Astrocyte (in vitro differentiated cells and primary cell): ENCODE measurements at places on chromosomes 5 and 9.
A peak's percentile ranks its signal among the peaks of the same experiment; 100 is the strongest.

DNA sequence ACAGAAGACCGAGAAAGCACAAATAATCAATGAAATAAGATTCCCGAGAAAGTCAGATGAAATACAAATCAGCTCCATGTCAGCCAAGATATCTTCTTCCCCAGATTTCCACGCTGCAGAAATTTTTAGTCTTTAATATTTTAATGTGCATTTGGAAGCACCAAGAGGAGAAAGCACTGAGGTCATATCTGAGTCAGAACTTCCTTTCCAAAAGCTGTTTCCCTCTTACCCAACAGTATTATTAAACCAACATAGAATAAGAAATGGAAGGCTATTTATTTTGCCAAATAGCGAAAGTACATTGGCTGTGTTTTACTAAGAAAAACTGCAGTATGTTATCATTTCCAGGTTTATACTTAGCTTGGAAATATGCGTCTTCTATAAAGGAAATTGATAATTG lies 772.1 kb upstream of the CDH9 start:
- DNase-seq = no peak

- no peak for DNase-seq
Measured at GRCh38 chr5:115484368-115484767, 60.2 kb downstream of the FEM1C start.

DNA sequence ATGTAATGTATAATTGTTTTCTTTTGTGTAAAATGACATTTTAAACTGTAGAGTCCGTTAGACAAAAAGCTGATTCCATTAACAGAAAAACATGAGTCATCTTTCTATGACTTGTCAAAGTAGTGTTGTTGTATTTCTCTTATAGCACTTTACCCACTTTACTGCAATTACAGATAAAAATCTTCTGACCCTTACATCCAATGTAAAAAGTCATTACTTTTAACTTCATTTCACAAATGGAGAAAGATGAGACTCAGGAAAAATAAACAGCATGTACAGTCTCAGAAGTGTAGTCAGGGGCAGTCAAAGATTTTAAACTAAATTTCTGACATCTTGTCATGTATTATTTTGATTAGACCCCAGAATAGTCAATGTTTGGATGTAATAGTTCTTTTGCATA lies 146.6 kb downstream of the CTNND2 start:
- no peak for DNase-seq

GRCh38 chr5:94469894-94470329 lies 148.5 kb downstream of the KIAA0825 start:
- DNase-seq = peak; percentile 46

GRCh38 chr5:31095796-31096195 lies 97.7 kb upstream of the CDH6 start:
- peak; percentile 23 for DNase-seq
